Testis (tissue), 5 donors: ENCODE measurements at places on chromosomes 7 and 10. TPM values are rescaled to one million over a fixed set of nuclear protein-coding genes. Genes with fewer than 3 reads are reported as not detected.

CALHM1 gene
- polyA plus RNA-seq = not detected

OPN4 gene
- polyA plus RNA-seq = not detected

CAMK1D gene
- polyA plus RNA-seq = 14.0 TPM

CACNB2 gene
- 1.3 TPM for polyA plus RNA-seq

GJD4 gene
- not detected for polyA plus RNA-seq

STEAP1B gene
- polyA plus RNA-seq = 7.4 TPM

SAMD9L gene
- 2.7 TPM for polyA plus RNA-seq

BMPER gene
- 1.7 TPM for polyA plus RNA-seq

LIPJ gene
- polyA plus RNA-seq = 10.4 TPM

ADIRF gene
- polyA plus RNA-seq = 85.6 TPM

PAPOLB gene
- polyA plus RNA-seq = 65.2 TPM

VDAC2 gene
- polyA plus RNA-seq = 234 TPM

OR2A42 gene
- not detected for polyA plus RNA-seq

SLC29A4 gene
- 4.3 TPM for polyA plus RNA-seq

GIGYF1 gene
- 40.5 TPM for polyA plus RNA-seq

ZNF783 gene
- polyA plus RNA-seq = 15.0 TPM

SLC12A9 gene
- polyA plus RNA-seq = 12.8 TPM

HYAL4 gene
- 2.4 TPM for polyA plus RNA-seq

AKR1B15 gene
- polyA plus RNA-seq = 0.80 TPM

TSPAN12 gene
- 6.6 TPM for polyA plus RNA-seq

SPDYE2 gene
- 19.5 TPM for polyA plus RNA-seq

ANKRD1 gene
- polyA plus RNA-seq = 2.1 TPM

IKZF1 gene
- 4.2 TPM for polyA plus RNA-seq

DENND2A gene
- 8.5 TPM for polyA plus RNA-seq

CAMK2B gene
- polyA plus RNA-seq = 4.0 TPM

XRCC2 gene
- 3.4 TPM for polyA plus RNA-seq

GRIFIN gene
- not detected for polyA plus RNA-seq

FGFBP3 gene
- polyA plus RNA-seq = 0.82 TPM

ATOH7 gene
- 0.21 TPM for polyA plus RNA-seq

MCM10 gene
- polyA plus RNA-seq = 2.1 TPM

PTPRE gene
- 10.0 TPM for polyA plus RNA-seq

TET1 gene
- polyA plus RNA-seq = 0.40 TPM

NXPH1 gene
- polyA plus RNA-seq = 0.94 TPM

STEAP2 gene
- polyA plus RNA-seq = 1.8 TPM

FLNC gene
- polyA plus RNA-seq = 21.4 TPM

OR9A2 gene
- polyA plus RNA-seq = not detected

TMEM273 gene
- polyA plus RNA-seq = 8.2 TPM

SSC4D gene
- polyA plus RNA-seq = 2.8 TPM

MAT1A gene
- polyA plus RNA-seq = 8.3 TPM

PRR15 gene
- polyA plus RNA-seq = 2.2 TPM

DPYSL4 gene
- 13.9 TPM for polyA plus RNA-seq

MEIG1 gene
- 33.1 TPM for polyA plus RNA-seq

CUBN gene
- 19.2 TPM for polyA plus RNA-seq

EMX2 gene
- polyA plus RNA-seq = 6.9 TPM

PIP gene
- polyA plus RNA-seq = not detected

AKR1C4 gene
- polyA plus RNA-seq = 1.9 TPM

KLHL7 gene
- polyA plus RNA-seq = 113 TPM

TBXAS1 gene
- 4.9 TPM for polyA plus RNA-seq

IDI2 gene
- 0.79 TPM for polyA plus RNA-seq
